Stimulated activated CD4-positive, alpha-beta T cell treated with anti-CD3 and anti-CD28 coated beads, Interleukin-15, amount 100 ng/mL, for 48 hours (primary cell): ENCODE measurements at places on chromosomes 6 and 20.

GRCh38 chr20:34956751-34957472, 1.2 kb downstream of the MYH7B start:
- DNase-seq = no peak

DNA sequence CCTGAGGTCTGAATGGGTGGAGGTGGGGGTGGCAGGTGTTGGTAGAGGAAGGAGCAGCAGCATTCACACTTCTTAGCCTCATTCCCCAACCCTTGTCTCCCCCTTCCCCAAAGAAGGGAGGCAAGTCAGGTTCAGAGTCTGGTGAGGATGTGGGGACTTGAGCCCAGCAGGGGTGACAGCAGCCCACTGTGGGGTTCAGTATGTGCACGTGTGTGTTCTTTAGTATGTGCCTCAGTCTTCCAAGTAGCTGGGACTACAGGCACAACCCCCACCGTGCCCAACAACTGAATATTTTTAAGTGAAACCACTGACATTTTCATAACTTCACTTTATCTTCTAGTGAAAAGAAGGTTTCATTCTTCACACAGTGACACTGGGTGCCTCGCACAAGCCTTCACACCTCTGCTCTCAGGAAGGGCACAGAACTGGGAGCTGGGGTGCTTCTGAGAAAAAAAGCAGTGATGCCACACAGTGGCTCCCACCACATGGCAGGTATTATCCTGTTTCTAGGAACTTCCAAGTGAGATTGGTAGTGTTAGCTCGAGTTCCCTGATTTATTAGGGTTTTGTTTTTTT, 33.4 kb upstream of the PRELID3B start:
- no peak for DNase-seq

DNA sequence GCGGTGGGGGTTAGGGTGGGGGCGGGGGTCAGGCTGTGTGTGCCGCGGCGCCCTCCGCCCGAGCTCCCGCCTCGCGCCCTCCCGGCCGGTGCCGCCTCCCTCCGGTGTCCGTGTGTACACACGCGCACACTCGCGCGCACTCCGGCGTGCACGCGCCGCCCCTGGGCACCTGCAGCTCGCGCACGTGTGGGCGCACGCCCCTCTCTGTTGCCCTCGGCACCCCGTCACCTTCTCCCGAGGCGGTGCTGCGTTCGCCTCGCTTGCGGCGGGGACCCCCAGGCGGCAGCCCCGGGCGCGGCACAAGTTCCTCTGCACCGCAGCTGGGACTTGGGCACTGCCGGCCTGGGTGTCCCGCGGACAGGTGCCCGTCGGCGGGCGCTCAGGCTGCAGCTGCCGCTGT, 525 bp downstream of the MACROD2 start:
- no peak for DNase-seq

DNA sequence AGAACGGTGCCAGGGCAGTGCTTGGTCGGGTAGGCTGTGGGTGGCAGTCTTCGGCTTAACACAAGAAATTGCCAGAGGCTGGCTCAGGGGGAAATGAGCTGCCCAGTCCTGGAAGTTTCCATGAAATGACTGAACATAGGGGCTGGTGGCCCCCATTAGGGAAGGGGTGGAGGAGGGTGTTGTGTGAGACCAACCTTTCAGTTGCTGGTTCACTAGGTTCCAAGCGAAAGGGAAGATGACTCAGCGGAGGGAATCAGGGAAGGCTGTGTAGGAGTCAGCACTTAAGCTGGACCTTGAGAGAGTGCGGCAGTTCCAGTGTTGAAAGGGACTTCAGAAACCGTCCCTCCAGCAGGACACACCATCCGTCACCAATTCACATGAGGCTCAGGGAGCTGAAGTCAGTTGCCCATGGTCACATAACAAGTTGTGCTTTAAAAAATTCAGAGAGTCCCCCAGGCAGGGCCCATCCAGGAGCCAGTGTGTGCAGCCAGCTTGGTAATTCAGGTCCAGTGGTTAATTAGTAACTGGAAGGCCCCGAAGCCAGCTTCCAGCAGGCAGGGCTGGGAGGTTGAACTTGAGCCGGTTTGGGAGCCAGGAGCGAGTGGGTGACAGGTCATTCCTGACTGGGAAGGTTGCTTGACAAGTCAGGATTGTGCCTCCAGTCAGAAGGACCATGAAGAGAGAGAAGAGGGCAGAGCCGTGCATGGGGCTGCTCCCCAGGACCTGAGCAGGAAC, at the start of gene SGK2:
Gene SGK2, plus strand, starts transcription at position 616 of the 735 bp plus-strand sequence. CDS start 7,469 bp downstream, outside the sequence.
- no peak for DNase-seq

- DNase-seq = no peak
These were observed 150.8 kb downstream of the AHI1 start for GRCh38 chr6:135346747-135347146.

DNA sequence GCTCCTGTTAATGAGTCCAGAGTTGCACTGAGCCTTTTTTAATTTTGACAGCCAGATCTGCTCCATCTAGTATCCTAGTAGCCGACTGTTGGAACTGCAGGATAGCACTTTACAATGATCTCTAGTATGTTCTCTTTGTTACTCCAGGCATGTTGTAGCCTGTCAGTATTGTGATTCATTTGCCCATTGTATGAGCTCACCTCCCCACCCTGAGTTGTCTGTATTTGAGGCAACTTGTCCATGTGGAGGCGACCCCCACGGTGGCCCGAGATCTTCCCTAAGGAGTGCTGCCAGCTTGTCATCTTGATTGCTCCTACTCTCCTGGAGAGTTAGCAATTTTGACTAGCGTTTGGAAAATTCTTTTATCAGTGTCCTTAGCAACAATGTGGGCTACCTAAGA, 67.2 kb downstream of the DHX35 start:
- no peak for DNase-seq

- no peak for DNase-seq
These were observed 31.4 kb upstream of the ID1 start for GRCh38 chr20:31573555-31574321.

DNA sequence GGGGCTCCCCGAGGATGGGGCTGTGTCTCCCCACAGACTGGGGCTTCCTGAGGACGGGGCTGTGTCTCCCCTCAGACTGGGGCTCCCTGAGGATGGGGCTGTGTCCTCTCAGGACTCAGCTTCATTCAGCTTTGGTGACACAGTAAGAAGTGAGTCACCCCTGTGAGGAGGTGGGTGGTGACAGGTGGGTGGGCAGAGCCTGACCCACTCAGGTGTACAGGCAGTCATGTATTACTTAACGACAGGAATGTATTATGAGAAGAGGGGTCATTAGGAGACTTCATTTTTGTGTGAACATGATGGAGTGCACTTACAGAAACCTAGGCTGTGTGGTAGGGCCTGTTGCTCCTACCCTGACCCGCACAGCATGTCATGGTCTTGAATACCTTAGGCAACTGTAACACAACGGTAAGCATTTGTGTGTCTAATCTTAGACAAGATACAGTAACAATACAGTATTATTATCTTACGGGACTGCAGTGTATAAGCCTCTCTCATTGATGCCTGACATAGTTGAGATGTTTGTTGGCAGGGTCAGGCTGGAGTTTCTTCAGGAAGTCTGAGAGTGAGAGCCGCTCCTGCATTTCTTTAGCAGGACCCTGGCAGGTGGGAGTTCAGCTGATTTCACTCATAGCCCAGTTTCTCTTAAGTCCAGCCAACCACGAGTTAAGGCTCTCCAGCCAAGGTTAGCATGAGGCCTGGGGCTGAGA, 10.9 kb upstream of the PGC start:
- DNase-seq = no peak

- DNase-seq = no peak
These were observed 3.4 kb upstream of the UST start for GRCh38 chr6:148743476-148743875.
